ENCODE measurements at places on chromosomes 3 and 15. TPM values are rescaled to one million over a fixed set of nuclear protein-coding genes. Genes with fewer than 3 reads are reported as not detected.

DNA sequence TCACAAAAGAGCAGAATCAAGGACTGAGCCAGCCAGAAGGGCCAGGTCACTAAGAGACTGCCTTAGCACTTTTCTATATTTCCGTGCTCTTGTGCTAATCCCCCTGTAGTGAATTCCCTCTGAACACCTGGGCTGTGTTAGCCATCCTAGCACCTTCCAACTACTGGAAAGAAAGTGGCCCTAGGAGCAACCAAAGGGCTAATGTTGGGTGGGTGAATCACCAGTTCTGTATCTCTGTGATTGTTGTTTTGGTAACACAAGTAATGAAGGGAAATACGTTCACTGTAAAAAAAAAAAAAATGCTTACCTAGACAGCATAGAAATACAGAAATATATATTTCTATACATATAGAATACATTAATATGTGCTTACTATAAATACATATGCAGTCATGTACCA, 43.9 kb downstream of the PXYLP1 start:
- no peak for DNase-seq

- DNase-seq: no peak
Measured at GRCh38 chr15:68806220-68807060, 14.3 kb downstream of the ANP32A start.

DNA sequence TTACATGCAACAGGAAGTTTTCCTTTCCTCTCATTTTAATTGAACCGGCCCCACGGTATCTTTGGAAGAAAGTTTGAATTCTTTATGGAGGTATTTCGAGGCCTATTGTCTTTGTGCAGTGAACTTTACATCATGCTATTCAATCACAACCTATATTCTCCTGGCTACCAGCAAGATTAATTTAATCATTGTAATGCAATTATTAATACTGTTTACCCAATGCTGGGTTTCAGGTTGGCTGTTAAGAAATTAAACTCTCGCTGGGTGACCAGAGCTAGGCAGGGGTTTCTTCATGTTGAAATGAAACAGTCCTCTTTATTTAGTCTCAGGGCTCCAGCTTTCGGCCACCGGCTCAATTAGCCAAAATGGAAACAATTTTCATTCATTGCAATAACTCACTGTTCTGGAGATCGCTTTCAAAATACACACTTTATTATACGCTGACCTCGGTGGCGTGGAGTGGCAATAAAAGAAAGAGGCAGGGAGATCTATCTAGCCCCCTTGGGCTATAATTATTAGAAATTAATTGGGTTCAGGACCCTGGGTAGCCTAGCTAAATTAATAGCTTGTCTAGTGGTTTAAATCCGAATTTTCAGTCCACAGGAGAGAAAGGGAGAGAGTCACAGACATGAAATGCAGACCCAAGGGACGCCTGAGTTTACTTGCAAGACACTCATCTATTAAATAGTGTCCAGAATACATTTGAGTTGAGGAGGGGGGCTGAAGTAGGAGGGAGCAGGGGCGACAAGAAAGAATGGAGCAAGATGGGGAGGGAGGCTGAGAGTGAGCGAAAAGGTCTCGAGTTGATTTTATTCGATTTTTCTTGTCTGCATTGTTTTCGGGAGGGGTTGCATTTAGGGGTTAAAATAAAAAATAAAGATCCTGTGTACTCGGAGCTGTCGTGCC, 3.9 kb upstream of the MECOM start:
- no peak for DNase-seq

DNA sequence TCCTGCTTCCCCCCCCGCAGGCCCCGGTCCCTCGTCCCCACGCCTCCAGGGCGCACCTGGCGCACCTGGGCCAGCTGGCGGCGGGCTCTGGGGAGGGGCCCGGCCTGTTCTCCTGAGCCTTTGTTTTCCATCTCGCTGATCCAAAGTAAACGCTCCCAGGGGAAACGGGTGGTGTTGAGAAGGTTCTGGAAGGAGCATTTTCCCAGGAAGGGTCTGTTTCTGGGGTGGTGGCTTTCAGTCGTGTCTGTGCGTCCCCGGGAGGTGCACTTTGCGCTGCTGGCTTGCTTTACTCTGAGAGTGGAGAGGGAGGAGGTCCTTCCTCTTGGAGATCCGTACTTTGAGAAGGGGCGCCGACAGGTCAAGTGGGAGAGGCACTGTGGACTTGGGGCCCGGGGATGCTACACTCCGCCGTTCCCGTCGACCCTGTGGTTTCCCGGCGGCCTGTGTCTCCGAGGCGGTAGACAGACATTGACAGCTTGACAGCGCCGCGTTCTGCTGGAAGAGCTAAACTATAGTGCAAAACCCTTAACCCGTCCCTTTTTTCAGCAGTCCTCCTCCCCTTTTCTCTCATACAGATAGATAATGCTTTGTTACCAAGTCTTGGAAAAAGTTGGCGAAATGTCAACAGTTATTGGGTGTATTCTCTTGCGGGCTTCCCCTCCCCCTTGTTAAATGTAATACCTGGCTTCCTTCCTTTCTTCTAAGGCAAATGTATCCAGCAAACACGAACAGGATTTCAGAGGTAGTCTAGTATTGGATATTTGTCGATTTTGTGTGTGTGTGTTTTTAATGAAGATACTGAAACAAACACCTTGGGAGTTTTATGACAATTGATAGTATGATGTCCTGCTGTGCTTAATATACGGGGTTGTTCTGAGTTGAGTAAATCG, 6.5 kb downstream of the TPM1 start:
- peak; percentile 45 for DNase-seq

GRCh38 chr3:69901802-69902201, 97.7 kb upstream of the SAMMSON start:
- DNase-seq: no peak

DNA sequence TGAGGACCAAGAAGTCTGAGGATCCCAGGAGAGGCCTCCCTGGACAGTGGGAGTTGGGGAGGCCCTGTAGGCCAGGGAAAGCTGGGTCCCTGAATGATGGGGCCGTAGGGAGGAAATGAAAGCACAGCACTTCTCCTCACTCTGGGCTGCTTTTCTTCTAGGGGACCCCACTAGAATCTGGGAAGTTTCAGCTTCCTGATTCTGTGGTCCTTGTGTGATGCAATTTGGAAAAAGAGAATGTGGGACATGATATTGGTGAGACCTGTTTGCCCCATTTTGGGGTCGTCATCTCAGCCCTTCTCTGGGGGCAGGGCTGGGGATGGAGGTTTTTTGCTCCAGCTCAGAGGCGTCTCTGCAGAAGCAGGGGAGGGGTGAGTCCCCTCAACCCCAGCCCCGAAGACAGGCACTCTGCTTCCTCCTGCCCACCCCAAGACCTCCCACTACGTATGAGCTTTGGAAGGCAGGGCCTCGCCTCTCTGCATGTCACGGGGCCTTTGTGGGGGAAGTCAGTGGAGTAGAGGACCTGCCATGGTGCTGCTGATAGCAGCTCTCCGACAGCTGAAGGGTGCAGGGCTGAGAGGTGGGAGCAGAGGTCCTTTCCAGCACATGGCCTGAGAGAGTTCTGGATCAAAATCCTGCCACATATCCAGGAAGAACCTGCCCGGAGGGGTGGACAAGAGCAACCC, 1.5 kb upstream of the SNX22 start:
- DNase-seq: no peak

DNA sequence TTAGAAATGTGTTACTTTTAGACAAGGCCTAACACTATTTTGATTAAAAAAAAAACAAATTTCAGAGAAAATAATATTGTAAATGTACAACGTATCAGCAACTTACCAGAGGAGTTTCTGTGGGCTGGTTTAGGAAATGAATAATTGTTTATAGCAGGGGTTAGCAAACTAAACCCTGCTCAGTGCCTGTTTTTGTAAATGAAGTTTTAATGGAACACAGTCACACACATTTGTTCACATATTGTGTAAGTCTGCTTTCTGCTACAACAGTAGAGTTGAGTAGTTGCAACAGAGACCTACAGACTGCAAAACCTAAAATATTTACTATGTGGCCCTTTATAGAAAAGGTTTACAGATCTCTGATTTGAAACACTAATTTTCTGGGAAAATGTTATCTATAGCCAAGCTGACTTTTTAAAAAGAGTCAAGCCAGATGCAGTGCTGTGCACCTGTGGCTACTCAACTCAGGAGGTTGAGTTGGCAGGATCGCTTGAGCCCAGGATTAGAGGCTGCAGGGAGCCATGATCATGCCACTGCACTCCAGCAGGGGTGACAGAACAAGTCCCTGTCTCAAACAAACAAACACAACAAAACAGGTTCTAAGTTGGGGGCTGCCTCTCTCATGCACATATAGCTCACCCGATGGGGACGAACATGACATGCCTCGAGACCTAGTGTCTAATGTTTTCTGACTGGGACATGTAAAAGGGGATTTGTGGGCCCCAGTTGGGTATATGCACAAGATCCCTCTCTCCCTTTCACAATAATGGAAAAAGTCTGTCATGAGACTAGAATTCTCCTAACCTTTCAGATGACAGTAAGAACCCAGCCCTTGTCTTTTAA, 182.5 kb downstream of the TNIK start:
- DNase-seq: no peak

- DNase-seq: no peak
Measured at GRCh38 chr3:136634821-136635220, 117.4 kb downstream of the STAG1 start.

- DNase-seq: no peak
Measured at GRCh38 chr3:188518835-188519452, 365.0 kb downstream of the LPP start.

- no peak for DNase-seq
Measured at GRCh38 chr3:117486719-117487716, 777.4 kb downstream of the TUSC7 start.

- DNase-seq: no peak
Measured at GRCh38 chr3:182920515-182921084, 59.7 kb downstream of the DCUN1D1 start.

DNA sequence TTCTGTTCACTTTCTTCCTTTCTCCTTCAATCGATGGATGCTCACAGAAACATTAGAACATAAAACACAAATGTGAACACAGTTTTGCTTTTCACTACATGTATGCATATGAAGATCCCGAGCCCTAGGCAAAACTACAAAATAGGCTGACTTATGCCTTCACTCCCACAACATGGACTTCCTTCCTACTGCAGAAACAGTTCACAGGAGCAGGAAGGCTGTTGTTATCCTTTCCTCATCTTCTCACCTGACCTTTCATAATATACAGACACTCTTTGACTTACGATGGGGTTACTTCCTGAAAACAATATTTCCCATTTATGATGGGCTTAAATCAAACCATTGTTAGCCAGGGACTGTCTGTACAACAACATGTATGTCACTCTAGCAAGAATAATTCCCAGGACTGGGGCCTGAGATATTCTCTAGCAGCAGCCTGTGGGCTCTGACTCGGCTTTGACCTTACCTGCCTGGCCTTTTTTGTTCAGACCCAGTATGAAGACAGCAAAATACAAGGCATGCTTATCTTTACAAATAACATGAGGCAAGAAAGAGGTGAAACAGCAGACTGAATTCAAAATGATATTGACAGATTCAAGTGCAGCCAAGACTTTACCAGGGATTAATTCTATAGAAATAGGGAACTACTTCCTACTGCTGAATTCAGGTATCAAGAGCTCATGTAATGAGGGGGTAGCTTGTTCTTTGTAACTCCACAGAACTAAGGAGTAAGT, 51.8 kb upstream of the PLXND1 start:
- no peak for DNase-seq

DNA sequence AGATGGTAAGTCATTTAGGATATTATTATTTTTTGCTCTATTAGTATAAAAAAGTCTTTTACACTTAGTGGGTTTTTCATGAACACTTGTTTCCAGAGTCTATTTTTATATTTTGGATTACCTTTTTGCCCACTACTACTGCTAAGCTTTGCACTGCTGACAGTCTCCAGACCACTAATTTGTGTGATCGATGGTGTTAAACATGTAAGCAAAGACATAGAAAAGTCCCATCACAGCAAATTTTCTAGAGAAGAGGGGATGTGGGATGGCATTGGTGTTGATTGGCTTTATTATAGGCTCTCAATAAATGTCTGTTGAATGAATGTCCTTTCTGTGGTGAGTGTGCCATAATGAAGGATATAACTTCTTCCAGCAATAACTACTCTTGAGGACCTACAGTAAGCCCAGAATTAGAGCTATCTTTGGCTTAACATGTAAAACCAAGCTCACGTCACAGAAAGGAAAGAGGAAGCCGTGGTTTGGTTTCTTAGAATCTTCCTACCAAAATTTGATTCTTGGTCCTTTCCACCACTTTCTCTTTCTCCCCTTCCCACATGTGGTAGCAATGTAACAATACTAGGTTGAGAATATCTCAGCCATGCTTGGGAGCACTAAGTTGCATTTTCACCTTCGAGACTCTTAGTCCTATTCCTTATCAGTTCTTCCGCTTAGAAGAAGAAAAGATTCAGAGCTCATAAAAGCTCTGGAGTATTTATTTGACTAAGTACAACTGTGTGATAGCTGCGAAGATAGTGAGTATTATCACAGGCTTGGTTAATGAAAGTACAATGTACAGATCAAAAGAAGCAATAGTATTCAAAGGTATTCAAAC, 90.6 kb upstream of the UMPS start:
- DNase-seq: no peak

DNA sequence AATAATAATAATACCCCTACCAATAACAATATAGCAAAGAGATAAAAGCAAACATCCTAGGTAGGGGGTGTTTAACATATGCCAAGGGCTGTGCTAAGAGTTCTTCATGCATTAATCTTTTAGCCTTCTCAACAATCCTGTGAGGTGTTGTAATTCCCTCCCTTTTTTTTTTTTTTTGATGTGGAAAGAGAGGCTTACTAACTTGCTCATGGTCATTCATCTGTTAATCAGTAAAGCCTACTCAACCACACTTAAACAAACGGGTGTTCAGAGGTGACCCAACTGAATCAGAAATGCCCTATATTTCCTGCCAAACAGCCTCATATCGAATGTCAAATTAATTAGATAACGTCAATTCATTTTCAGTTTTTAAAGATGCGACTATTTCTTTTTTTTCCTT, 232.1 kb downstream of the CTNNB1 start:
- no peak for DNase-seq

- peak; percentile 28 for DNase-seq
Measured at GRCh38 chr15:40323953-40324937, 753 bp downstream of the INAFM2 start.

- no peak for DNase-seq
Measured at GRCh38 chr3:170603770-170604510, 18.1 kb upstream of the SLC7A14 start.

- DNase-seq: no peak
Measured at GRCh38 chr3:188217011-188217463, 63.1 kb downstream of the LPP start.

GRCh38 chr3:59709702-59710553, 660.1 kb upstream of the CFAP20DC start:
- no peak for DNase-seq

Gene OR5K2
- not detected for total RNA-seq

Gene ITIH3
- not detected for total RNA-seq

Gene SKOR1
- total RNA-seq: 1.9 TPM

Gene SPSB4
- total RNA-seq: not detected

Gene CLDN18
- not detected for total RNA-seq

Gene TIGIT
- 3.8 TPM for total RNA-seq

Gene POPDC2
- total RNA-seq: 5.5 TPM

Gene LSAMP
- total RNA-seq: not detected

Gene TRPM1
- not detected for total RNA-seq

Gene MITF
- 0.54 TPM for total RNA-seq

Gene MAP1A
- total RNA-seq: 2.0 TPM

Gene REC114
- total RNA-seq: not detected

Gene TRIM71
- not detected for total RNA-seq

Gene PFKFB4
- 3.7 TPM for total RNA-seq

Gene TRIM42
- total RNA-seq: not detected

Gene UROC1
- total RNA-seq: not detected

Gene PCNP
- 129 TPM for total RNA-seq

Gene ZPLD1
- total RNA-seq: not detected

Measured in naive thymus-derived CD4-positive, alpha-beta T cell (primary cell).